Stimulated activated CD4-positive, alpha-beta T cell treated with anti-CD3 and anti-CD28 coated beads, Interleukin-2, amount 100 ng/mL, for 4 hours (primary cell): ENCODE measurements at places on chromosomes 7 and 10.
A peak's percentile ranks its signal among the peaks of the same experiment; 100 is the strongest.

DNA sequence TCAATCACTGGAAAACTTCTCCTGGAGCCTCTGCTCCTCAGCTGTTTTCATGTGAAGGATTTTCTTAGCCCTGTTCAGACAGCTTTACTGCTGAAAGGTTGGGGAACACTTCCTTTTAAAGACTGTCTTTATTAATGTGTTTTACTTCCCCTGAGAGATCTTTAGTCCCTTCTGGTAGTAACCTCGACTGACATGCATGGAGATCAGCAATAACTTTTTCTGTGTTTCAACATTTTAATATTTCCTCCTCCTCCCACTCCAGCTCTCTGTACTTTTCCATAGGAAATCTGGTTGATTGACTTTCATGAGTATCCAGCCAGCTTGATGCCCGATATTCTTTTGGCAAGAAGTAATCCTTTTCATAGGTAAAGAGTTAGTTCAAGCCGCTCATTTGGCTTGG, 62.7 kb upstream of the STRIP2 start:
- DNase-seq = no peak

DNA sequence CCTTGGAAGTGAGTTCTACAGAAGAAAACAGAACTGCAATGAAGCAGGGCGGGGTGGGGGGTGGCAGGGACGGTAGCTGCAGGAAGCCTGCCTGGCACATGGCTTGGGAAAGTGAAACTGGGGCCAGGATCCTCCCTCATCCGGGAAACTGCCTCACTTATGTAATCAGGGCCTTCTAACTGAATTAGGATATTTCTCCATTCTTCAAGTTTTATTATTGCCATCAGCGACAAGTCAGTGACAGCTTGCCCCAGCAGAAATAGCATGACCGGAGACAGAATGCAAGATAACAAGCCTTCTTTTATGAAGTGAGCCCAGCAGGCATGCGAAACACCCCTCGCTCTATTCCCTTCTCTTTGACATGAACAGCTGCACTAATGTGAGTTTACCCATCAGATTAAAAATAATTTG, 77.5 kb upstream of the CACUL1 start:
- no peak for DNase-seq

DNA sequence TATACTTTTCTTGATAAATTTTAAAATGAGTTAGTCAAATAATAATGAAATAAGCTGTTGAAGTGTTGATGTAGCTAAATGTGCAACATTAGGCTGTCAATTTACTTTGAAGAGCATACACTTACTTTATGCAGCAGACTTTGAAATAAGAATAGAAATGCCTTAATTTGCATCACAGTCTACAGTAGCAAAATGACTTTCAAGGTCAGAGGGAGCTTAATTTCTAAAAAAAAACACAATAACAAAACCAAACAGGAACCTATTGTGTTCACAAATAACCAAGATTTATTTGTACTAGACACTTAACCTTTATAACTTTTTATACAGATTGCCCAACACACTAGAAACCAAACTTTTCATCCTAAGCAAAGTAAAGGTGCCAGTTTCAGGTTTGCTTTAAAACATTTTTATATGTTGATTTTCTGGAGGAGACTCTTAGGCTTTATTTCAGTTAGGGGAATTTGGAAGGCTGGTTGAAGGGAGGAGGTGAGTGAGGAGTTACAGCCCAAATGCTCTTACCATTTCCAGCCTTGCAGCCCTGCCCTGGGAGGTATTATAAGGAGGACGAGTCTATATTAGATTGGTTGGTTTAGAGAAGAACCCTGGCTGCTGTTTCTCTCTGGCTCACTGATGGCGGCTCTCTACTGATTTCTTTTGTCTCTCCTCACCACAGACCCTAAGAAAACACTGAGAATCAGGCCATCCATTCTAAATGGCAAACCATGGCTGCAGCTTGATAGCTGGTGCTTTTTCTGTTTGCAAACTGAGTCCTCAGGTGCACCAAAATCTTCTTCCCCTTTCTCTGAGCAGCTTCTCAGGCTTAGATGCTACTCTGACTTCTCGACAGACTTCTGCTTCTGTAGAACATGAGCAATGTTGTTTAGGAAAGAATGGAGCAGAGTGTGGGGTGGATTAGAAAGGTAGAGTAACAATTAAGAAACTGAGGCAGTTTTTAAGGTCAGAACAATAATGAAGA, 55.2 kb upstream of the RPA3 start:
- DNase-seq = no peak

DNA sequence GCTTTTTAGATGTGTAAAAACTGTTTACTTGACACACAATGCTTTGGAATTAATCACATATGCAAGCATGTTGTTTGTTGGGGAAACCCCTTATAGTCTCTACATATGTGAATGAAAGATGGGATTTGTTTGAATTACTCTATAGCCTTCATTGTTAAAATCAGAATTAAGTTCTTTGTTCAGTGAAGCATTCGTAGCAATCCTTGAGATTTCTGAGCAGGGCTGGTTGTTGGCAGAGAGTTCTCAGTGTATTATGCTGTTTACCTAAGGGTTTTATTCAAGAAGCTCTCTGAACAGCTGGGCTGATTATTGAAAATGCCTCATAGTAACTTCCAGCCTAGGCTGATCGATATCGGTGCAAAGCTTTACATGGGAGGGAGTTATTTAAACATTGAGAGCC, 190.9 kb downstream of the VTI1A start:
- DNase-seq = no peak

DNA sequence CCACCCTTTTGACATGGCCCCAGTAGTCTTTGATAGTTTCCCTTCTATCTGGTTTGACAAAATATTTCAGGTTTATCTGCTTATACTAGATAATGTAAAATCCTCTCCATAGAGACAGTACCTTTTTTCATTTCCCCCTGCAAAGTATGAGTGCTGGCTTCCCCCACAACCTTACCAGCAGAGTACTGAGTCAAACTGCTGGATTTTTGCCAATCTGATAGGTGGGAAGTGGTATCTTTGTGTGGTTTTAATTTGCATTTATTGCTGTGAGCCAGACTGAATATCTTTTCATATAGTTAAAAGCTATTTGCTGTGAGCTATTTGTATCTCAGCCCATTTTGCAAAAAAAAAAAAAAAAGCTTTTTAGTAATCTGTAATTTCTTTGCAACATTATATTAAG, 32.1 kb upstream of the HECTD2 start:
- peak; percentile 9 for DNase-seq

DNA sequence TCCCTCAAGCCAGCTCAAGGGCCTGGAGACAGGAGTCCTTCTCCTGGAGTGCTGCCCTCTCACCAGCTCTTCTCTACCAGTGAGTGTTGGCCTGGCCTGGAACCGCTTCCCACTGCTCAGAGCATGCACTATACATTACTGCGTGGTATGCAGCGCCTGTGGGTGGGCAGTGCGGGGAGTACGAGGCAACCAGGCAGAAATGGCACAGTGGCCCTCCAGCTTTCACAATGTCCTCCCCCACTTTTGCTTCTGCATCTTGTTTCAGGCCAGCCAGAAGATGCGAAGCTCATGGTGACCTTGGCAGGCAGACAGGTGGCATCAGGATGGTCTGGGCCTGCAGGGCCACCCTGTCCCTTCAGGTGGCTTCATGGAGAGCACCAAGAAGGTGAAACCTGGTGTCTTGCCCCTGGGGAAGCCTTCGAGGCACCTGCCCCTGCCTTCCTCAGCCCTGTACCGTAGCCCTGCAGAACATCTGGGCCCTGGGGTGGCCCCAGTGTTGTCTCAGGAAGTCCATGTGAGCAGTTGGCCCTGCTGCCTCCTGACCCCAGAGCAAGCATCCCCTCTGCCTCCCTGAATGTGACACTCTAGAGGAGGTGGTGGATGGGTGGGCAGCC, 35.8 kb downstream of the RASGEF1A start:
- DNase-seq = no peak

DNA sequence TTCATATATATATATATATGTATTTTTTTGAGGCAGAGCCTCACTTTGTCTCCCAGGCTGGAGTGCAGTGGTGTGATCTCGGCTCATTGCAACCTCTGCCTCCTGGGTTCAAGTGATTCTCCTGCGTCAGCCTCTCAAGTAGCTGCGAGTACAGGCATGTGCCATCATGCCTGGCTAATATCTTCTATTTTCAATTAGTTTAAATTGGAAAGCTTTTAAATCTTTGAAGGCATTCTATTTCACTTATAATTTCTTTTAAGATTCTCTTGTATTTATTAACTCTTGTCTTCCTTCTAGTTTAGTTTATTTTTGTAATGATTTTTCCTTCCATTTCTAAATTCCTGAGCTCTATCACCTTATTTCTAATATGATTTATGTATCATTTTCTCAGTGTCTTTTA, 71.2 kb downstream of the TPST1 start:
- DNase-seq = no peak

- no peak for DNase-seq
Observed at GRCh38 chr7:88835147-88835728, 39.7 kb upstream of the TEX47 start.

DNA sequence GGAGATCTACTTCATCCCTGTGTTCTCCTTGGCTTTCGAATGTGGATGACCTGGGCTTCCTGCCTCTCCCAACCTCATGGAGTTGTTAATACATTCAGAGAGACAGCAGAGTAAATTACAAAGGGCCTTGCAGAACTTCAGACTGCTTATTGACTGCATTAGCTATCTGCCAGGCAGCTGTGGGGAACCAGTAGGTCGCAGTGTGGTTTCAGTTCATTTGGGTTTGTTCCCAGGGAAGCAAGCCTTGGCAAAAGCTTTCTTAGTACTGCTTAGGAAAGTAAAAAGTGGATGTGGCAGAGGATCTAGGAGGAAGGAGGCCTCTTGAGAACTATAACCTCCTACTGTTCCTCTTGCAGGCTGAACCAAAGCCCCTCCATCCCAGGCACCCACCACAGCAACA, 9.2 kb downstream of the NPFFR1 start:
- DNase-seq = no peak

GRCh38 chr10:101032637-101033224, 1.7 kb downstream of the SFXN3 start:
- peak; percentile 59 for DNase-seq

- DNase-seq = no peak
Observed at GRCh38 chr10:73465978-73466726, 29.7 kb downstream of the PPP3CB start.

DNA sequence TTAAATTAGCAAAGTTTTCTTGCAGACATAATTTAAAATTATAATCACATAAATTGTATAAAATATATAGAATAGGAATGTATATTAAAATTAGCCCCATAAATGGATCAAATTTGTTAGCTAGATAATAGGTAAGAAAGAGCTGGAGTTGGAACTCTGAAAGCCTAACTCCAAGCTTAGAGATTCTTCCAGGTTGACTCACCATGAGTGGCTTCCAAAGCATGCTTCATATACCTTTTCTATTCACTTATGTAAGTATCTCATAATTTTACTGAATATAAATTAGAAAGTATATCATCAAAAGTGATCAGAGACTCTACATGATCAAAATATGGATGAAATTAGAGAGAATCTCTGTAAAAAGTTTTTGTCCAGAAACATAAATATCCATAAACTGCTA, 320.7 kb upstream of the MAGI2 start:
- no peak for DNase-seq

DNA sequence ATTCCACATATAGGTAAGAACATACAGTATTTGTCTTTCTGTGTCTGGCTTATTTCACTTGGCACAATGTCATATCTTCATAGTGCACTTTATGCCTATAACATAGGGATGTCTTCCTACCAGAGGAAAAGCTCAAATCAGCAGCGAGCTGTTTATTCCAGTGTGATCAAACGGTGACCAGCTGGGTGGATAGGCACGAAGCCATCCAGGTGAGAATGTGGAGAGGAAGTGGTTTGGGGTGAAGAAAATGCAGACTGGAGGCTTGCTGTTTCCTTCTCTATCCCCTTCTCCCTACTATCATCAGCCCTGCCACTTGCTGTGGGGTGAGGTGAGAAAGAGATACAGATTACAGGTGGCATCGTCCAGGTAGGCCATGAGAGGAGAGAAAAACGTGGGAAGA, 52.4 kb downstream of the CHCHD3 start:
- no peak for DNase-seq

- DNase-seq = no peak
Observed at GRCh38 chr10:16520900-16521299, 779 bp downstream of the C1QL3 start.

DNA sequence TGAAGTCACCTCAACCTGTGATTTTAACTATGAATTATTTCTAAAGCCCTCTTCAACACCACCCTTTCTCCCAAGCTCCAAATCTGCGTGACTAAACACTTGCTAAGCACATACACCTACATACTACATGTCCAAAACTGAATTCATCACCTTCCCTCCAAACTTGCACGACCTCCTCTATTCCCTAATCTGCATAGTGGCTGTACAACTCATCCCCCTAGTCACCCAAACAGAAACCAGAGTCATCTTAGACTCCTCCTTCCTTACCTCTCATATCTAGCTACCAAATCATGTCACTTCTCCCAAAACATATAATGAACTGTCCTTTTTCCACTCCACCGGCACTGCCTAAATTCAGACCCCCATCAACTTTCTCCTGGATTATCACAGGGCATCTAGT, 16.2 kb downstream of the ARHGAP21 start:
- no peak for DNase-seq

DNA sequence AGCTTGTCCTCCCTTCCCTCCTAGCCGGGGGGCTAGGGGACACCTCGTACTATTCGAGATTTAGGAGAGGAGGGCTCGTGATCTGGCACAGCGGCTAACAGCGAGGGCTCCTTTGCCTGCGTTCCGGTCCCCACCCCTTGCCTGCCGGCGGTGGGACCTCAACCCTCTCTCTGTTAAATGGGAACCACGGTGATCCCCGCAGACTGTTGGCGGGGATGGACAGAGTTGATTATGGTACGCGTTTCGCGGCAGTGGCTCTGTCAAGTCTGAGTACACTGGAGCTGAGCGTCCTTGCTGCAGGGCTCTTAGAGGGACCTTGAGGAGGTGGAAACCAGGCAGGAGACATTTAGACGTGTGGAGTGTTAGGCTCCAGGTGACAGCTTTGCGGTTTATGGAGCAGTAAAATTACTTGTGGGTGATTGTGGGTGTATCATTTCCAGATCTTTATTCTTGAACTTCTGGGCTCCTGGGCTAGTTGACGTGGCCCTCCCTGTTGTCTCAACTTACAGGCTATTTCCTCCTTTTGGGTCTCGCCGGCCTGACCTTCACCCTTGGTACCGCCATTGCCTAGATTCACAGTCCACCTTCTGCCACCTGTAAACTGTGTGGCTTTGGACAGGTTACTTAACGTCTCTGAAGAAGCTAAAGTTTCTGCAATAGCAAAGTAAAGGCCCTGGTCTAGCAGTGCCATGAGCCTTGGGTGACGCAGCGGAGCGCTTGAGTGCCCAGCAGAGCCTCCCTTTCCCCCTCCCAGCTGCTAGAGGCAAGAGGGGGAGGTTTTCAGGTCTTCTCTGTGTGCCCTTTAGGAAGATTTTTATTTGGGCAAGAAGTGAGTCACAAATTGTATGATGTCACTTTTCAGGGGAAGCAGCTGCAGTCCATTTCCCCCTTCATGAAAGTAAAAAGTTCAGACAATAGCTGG, 739 bp downstream of the CASP7 start:
- DNase-seq = no peak

DNA sequence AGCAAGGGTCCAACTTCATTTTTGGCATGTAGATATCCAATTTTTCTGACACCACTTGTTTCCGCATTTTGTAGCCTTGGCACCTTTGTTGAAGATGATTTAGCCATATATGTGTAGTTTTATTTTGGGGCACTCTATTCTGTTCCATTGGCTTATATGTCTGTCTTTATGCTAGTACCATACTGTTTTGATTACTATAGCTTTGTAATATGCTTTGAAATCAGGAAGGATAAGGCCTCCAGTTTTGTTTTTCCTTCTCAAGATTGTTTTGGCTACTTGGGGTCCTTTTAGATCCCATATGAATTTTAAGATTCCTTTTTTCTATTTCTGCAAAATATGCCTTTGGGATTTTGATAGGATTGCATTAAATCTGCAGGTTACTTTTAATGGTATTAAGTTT, 9.5 kb upstream of the BTBD16 start:
- DNase-seq = no peak
